MM.1S (cell line): ENCODE measurements at places on chromosomes 11 and 22.

DNA sequence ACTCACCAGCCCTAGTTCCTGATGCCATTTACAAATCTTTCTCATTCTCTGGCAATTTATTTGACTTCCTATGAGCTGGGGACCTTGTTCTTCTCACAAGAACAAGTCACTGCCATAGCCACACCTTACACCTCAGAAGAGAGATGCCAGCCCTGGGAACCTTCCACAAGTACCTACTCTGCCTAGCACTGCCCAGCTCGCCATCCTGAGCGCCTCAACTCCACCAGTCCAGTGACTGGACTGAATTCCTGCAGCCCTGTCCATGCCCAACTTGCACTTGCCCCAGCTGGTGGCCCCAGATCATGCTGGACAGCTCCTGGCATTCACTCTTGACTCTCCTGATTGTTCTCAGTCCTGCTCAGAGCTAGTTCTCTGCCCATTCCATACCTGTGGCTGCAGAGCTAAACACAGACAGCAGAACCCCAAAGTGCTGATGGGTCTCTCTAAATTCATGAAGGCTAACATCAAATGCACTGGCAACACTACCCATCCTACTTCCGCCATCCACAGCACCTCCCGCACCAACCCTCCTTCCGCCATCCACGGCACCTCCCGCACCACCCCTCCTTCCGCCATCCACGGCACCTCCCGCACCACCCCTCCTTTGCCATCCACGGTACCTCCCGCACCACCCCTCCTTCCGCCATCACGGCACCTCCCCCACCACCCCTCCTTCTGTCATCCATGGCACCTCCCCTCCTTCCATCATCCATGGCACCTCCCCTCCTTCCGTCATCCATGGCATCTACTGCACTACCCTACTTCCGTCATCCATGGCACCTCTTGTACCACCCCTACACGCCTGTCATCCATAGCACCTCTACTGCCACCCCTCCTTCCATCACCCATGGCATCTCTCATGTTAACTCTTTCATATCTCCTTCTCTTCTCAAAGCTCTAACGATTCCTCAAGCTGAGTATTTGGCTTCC, 23.6 kb upstream of the SLC25A1 start:
- DNase-seq, result no peak
- H3K36me3 ChIP-seq, result no peaks in the 10 kb centered on the region
- H3K4me3 ChIP-seq, result no peak overlapping the region
- H3K27ac ChIP-seq, result no peak overlapping the region
- H3K27me3 ChIP-seq, result peaks cover 6% of the 10 kb centered on the region; the same call in 1 of the 2 replicates

- H3K27me3 ChIP-seq, result no peaks in the 10 kb centered on the region
- peaks cover 9% of the 10 kb centered on the region for H3K4me1 ChIP-seq
- H3K27ac ChIP-seq, result no peak overlapping the region
- DNase-seq, result no peak
Observed at GRCh38 chr11:103792981-103793468, 243.4 kb upstream of the DDI1 start.

- no peaks in the 10 kb centered on the region for H3K27me3 ChIP-seq
- H3K4me1 ChIP-seq, result peaks cover 16% of the 10 kb centered on the region
- DNase-seq, result no peak
- H3K36me3 ChIP-seq, result no peaks in the 10 kb centered on the region
- H3K27ac ChIP-seq, result no peak overlapping the region
Observed at GRCh38 chr11:79308429-79308828, 132.4 kb downstream of the TENM4 start.

- no peak overlapping the region for H3K4me3 ChIP-seq
- no peak for DNase-seq
- no peaks in the 10 kb centered on the region; the same call in 1 of the 2 replicates for H3K27me3 ChIP-seq
- no peak overlapping the region for H3K27ac ChIP-seq
Observed at GRCh38 chr22:43094085-43094484, 4.9 kb upstream of the TTLL1 start.

GRCh38 chr11:77470504-77470903, 3.4 kb downstream of the PAK1 start:
- peak; percentile 68 for DNase-seq
- H3K36me3 ChIP-seq, result no peaks in the 10 kb centered on the region
- H3K4me3 ChIP-seq, result peak overlapping the region; percentile 58

DNA sequence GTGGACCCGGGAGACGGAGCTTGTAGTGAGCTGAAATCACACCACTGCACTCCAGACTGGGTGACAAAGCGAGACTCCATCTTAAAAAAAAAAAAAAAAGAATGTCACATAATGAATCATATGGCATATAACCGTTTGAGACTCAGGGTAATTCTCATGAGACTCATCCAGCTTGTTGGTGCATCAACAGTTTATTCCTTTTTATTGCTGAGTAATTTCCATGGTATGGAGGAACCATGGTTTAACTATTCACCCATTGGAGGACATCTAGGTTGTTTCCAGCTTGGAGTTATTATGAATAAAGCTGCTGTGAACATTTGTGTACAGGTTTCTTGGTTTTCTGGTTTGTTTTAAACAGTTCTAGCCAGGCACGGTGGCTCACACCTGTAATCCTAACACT, 25.3 kb downstream of the PPARA start:
- no peak overlapping the region for H3K4me3 ChIP-seq
- H3K27ac ChIP-seq, result no peak overlapping the region

GRCh38 chr11:65254724-65255123, 7.0 kb upstream of the POLA2 start:
- H3K27me3 ChIP-seq, result no peaks in the 10 kb centered on the region
- DNase-seq, result no peak
- no peak overlapping the region for H3K27ac ChIP-seq

- peaks cover 5% of the 10 kb centered on the region; the same call in 1 of the 2 replicates for H3K36me3 ChIP-seq
- no peak for DNase-seq
- H3K27me3 ChIP-seq, result no peaks in the 10 kb centered on the region
- no peak overlapping the region for H3K27ac ChIP-seq
Observed at GRCh38 chr22:29509298-29509697, 29.3 kb downstream of the NEFH start.
